Suppressor macrophage treated with lipopolysaccharide for 4 hours (primary cell): ENCODE measurements at places on chromosomes 16 and 17.

DNA sequence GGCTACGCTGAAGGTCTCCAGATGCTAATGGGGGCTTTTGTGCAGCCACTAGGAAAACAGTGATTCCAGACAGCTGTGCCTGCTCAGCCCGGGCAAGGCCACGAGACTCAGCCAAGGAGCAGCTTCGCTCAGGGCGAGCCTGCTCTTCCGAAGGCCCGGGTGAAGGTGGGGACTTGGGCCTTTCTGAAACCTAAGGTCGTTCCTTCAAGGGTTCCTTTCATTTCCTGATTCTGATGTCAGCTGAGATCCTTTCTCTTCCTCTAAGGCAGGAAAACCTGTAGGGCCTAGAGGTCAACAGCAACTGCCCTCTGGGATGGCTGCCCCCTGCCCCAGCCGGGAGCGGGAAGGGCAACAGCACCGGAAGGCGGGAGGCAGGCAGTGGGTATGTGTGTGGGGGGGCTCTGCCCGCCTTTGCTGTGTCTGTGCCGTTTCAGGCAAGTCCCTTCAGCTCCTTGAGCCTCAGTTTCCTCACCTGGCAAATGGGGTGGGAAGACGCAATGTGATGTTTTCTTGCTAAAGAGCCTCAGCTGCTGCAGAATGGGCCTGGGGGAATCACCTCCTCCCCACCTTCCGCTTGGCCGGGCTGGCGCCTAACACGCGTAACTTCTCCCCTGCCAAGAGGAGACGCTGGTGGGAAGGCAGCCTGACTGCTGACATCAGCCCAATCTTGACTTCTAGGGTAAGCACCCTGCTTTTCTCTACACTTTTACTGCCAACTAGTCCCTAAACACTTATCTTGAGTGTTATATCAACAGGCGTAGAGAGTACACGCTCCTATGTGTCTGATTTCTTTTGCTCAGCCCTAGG lies 32.8 kb downstream of the IRF8 start:
- peak; percentile 53 for DNase-seq

DNA sequence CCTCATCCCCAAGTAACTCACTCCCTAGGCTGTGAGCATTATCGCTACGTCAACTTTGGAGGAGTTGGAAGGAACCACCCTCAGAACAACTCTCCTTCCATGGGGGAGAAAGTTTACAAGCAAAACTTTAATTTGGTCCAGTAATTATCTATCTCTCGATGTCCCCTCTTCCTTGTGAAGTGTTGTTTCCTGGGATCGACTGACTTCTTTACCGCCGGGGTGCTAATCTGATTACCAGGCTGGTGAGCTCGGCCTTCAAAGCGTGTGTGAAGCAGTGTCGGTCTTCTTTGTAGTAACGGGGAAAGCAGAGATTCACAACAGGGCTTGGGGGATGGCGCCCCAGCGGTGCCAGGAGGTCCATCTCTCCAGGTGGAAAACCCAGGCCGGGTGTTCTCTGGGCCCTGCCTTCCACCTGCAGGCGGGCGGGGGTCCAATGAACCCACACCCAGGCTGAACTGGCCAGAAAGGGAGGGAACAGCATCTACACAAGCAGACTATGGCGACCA lies 14.5 kb upstream of the FOXF1 start:
- DNase-seq: no peak

- peak; percentile 22 for DNase-seq
Observed at GRCh38 chr17:14871921-14872320, 393.2 kb downstream of the PMP22 start.

GRCh38 chr16:84044118-84044488 lies 1.5 kb upstream of the SLC38A8 start:
- peak; percentile 37 for DNase-seq

DNA sequence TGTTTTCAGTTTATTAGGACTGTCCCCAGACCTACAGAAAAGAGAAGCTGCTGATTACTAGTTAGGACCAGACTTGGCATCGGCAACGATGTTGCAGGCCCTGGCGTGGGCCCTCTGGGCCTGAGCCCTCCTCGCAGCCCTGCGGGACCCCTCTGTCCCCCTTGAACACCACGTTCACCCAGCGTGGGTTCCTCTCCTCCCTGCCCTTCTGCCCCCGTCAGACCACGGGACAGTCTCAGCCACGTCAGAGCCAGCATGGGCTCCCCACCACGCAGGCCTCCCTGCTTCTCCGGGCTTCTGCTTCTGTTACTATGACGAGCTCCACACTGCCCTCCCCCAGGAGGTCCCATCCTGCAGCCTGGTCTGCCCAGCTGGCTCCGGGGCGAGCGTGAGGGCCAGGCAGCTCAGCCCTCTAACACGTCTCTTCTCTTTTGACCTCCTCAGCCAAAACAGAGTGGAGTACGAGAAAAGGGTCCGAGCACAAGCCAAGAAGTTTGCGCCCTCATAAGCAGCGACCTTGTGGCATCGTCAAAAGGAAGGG lies 9.1 kb upstream of the BAIAP3 start:
- no peak for DNase-seq

DNA sequence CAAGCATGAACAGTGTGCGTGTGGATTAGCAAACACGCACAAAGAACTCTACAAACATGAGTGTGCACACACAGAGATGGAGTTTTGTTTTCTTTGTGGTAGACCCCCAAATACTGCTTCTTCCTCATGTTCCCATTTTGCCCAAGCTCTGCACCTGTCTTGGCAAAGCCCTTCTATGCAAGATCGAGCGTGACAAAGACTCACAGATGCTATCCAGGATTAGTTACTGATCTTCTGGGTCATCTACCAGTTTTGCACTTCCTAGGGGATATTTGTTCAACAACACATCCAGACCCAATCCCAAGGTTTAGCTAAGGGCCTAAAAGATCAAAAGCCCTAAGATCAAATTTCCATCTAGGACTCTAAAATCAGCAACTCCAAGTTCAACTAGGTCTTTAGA lies 16.0 kb downstream of the LRRC36 start:
- DNase-seq: no peak

DNA sequence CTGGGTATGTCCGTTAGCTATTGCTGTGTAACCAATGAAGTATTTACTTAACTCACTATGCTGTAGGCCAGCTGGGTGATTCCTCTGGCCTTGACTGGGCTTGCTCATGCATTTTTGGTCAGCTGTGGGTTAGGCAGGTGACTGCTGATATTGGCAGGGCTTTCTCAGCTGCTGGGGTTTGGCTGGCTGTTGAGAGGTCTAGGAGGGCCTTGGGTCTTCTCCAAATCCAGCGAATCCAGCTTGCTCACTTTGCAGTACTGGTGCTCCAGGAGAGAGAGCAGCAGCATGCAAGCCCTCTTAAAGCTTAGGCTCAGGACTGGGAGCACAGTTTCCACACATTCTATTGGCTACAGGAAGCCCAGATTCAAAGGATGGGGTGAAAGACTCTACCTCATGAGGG lies 270.1 kb downstream of the PHKB start:
- DNase-seq: no peak

GRCh38 chr16:75263963-75264445 lies 12.6 kb upstream of the BCAR1 start:
- DNase-seq: no peak

- no peak for DNase-seq
Observed at GRCh38 chr17:846901-847843, 65.0 kb downstream of the MRM3 start.

GRCh38 chr17:43713494-43714162 lies 45.0 kb downstream of the SOST start:
- peak; percentile 38 for DNase-seq

DNA sequence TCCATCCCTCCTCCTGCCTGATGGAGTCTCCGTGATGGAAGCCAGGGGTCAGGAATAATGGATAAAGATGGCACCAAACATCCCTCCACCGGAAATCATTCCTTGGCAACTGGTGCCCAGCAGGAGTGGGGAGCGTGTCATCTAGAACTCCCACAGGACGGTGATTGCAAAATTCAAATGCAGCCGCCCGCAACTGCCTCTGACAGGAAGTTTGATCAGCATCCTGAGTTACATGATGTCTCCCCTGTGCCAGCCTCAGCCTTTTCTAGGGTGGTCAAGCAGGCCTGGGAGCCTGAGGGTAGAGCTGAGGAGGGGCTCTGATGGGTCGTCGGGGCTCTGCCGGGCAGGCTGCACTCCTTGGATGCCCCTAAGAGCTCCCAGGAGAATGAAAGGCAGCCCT lies 52.8 kb downstream of the GSG1L start:
- peak; percentile 3 for DNase-seq

DNA sequence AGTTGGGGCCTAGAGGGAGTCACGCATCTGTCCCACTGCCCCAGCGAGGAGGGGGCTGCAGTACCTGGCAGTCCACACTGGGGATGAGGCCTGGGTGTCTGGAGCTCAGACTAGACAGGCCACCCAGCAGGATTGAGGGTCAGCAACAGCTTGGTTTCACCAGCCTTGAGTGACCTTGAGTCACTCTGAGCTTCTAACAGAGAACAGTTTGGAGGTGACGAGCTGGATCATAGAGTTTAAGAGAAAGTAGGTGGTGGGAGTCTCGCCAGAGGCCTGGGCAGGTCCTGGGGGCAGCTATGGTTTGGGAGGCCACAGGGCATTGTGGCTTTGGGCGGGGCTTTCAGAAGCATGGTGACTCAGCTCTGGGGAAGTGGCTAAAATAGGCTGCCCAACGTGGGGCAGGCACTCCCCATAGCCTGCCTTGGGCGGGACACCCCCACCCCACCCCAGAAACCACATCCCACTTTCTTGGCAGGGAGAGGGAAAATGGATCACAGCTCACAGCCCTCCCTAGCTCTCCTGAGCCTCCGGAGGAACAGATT lies 20.5 kb downstream of the CDC42EP4 start:
- DNase-seq: peak; percentile 84

DNA sequence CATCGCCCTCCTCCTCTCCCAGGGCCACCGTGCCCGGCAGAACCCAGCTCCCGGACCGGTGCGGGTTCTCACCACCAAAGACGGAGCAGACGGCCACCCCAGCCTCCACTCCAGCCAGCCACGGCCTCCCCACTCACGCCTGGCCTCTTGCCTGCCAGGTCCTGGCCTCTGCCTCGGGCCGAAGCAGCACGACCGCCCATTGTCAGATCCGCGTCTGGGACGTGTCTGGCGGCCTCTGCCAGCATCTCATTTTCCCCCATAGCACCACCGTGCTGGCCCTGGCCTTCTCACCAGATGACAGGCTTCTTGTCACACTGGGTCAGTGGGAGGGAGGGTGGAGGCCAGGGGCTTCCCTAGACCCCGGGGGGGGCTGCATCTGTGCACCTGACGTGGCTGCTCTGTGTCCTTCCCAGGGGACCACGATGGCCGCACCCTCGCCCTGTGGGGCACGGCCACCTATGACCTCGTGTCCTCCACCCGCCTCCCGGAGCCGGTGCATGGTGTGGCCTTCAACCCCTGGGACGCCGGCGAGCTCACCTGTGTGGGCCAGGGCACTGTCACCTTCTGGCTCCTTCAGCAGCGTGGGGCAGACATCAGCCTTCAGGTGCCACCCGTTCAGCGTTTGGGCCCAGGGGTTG lies 6.6 kb upstream of the RHOT2 start:
- DNase-seq: no peak

DNA sequence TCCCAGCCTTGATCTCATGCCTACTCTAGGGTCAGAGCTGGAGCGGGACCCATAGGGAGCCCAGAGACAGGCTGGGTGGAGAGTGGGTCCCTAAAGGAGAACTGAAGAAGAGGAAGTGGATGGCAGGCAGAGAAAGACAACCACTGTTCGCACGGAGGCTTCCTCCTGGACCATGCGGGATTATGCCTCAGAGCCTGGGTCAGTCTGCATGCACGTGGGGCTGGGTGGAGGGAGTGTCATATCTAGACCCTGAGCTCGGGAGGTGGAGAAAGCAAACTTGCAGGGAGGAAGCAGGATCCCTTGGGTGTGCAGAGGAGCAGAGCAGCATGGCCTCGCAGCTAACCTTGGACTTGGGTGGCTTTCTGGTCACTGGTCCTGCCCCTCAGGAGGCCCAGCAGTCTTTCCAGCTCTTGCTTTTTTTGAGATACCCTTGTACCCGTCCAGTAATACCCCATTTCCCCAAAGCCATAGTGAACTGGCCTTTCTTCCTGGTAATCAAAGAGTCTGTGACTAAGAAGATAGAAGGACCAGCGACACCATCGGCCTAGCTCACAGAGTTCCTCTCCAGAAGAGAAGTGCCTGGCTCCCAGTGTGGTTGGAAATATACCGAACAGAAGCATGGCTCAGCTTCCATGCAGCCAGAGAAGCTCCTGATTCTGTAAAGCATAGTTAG lies 344.2 kb downstream of the CPPED1 start:
- peak; percentile 90 for DNase-seq

DNA sequence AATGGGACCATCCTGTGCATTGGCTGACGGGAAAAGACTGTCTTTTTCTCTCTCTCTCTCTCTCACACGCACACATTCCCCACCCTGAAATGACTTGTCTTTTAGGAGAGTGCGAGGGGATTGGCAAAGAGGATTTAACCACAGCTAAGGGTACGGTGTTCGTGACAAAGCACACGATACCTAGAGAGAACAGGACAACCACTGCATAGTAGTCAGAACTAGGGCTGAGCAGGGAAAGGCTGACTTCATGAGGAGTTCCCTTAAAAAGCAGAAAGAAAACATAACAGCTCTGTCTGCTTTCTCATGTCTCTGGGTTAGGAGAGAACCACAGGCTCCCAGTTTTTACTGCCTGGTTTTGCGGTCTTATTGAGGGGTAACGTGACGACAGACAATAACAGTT lies 742.8 kb upstream of the SOX9 start:
- no peak for DNase-seq

DNA sequence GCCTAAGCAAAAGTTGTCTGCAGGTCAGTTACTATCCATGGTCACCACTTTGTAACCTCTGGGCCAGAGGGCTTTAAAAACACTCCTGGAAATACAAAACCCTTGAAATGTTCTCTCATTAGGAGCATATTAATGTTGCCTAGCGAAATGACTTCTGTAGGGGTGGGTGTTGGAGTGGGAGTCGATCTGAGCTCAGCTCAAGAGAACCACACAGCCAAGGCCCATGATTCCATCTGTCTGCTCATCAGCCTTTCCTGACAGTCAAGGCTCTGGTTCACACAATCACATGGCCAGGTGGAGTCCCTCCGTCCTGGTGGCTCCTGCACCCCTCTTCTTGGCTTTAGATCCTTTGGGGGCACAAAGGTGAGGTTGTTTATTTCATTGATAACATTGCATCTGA lies 26.7 kb downstream of the RCVRN start:
- peak; percentile 19 for DNase-seq

DNA sequence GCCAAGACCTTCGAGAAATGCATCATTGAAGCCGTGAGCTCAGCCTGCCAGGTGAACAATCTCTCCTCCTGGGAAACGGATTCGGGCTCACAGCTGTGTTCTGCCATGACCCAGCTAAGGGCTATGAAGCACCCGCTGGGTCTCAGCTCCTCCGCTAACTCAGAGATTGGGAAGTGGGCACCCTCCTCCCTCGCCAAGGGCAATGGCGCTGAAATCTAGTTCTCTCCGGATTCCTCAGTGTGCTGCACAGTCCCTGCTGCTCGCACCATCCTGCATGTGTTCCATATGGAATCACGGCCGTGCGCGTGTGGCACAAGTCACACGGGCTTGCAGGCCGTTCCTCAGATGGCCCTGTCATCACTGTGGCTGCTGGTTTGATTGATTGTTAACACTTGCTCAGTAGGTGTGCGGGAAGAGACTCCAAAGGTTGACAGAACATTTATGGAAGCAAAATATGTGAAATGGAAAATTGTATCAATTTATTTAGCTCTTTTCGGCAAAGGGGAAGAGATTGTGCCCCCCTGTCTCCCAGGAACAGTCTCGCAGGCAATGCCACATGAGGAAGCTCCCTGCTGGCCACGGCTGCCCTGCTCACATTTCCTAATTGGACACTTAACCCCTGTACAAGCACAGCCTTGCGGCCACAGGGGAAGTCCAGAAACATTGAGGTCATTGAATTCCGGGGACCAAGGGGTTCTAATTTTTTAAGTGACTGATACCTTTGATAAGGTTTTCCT lies 58.8 kb downstream of the RNF213 start:
- no peak for DNase-seq

GRCh38 chr17:40900809-40901356 lies 15.8 kb upstream of the KRT20 start:
- DNase-seq: no peak
